ENCODE measurements at places on chromosomes 11 and 22.

GRCh38 chr11:119928047-119928446 is 199.0 kb upstream of the NECTIN1 start:
- DNase-seq, result no peak

- DNase-seq, result no peak
Observed at GRCh38 chr11:109894242-109894641, 198.9 kb upstream of the ZC3H12C start.

DNA sequence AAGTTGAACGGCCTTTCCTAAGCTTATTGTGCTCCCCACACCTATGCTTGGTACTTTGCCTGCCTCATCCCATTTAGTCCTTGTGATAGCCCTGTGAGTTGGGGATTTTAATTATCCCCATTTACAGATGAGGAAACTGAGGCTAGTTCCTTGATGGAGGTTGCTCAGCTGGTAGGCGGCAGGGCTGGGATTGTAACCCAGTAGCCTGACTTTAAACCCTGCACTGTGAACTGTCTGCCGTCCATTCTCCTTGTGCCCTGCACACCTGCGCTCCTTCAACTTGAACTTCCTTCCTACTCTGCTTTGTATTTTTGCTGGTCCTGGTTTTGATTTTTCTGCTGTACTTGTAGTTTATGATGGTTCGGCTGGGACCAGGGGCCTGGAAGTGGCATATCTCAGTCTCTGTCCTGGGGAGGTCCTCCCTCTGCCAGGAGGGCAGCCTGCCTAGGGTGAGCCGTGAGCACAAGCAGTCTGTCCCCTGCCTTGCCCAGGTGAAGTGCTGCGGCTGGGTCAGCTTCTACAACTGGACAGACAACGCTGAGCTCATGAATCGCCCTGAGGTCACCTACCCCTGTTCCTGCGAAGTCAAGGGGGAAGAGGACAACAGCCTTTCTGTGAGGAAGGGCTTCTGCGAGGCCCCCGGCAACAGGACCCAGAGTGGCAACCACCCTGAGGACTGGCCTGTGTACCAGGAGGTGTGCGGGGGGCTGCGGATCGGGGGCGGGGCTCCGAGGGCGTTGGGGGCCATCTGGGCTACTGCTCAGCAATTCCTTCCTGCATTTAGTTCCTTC is 52.4 kb downstream of the CD82 start:
- DNase-seq, result no peak

DNA sequence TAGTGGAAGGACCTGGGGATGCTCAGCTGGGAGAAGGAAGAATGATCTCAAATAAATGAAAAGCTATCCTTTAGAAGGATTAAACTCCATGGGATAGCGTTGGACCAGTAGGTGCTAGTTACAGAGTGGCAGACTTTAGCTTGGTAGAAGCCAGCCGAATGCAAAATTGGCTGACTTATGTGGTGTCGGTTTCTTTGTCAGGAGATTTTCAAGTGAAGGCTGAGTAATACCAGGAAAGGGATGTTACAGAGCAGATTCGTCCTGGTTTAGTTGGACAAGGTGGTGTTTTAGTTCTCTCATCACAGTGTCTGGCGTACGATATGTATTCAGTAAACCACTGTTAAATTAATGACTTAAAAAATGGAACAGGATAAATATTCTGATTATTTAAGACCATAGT is 26.0 kb downstream of the FDX1 start:
- DNase-seq, result no peak

- DNase-seq, result no peak
Observed at GRCh38 chr11:75966537-75967287, 151.7 kb downstream of the UVRAG start.

- no peak for DNase-seq
Observed at GRCh38 chr11:83175815-83176214, 17.7 kb upstream of the ANKRD42 start.

GRCh38 chr11:92865352-92865751 is 104.1 kb upstream of the MTNR1B start:
- DNase-seq, result no peak

- no peak for DNase-seq
Observed at GRCh38 chr11:926341-926916, 759 bp downstream of the AP2A2 start.

DNA sequence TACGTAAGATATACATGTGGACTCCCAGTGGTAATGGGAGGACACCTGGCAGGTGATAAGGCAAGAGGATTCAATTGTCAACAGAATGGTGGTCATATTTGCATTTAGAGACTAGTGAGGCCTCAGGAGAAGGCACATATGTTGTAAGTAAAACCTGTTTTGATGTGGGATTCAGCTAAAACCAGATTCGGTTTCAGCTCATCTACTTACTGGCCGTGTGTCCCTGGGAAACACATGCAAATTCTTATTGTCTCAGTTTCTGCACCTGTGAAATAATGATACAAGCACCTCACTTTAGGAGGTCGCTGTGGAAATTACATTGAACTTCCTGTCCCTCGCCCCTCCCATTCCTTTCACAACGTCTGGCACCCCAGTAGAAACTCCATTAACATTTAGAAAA is 78.9 kb upstream of the FIBIN start:
- DNase-seq, result no peak

DNA sequence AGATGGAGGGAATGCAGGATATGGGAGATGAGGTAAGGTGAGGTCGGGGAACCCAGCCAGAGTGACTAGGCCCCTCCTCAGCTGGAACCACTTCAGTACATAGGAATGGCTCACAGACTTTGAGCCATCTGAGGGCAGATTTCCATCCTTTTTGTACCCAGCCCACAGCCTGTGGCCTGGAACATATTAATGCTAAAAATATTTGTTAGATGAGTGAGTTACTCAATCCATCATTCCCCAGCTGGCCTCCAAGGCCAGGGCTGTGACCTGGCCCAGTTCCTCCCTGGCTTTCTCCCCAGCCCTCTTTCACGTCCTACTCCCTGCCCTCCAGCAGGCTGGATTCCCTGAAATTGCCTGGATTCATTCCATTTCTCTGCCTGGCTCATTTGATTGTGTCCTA is 57.2 kb upstream of the PRDM11 start:
- no peak for DNase-seq

DNA sequence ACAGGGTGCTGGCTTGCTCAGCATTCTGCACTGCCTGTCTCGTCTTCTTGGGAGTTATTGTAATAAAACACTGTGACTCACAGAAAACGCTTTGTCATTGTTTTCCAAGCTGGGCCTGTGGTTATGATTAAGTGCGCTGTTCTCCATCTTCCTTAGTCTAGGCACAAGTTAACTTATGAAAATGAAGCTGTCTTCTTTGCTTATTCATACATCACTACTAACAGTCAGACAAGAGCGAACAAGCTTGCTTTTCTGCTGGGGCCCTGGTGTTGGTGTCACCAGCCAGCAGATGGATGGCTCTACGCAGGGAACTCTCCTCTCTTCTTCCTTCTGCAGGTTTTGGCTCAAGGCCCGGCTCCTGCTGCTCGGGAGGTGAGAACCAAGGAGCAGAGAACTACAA is 380.1 kb upstream of the SYN3 start:
- DNase-seq, result no peak

- DNase-seq, result no peak
Observed at GRCh38 chr11:69010964-69011623, 2.0 kb downstream of the MRGPRF start.

- DNase-seq, result no peak
Observed at GRCh38 chr22:24188705-24189248, 7.5 kb downstream of the SUSD2 start.

DNA sequence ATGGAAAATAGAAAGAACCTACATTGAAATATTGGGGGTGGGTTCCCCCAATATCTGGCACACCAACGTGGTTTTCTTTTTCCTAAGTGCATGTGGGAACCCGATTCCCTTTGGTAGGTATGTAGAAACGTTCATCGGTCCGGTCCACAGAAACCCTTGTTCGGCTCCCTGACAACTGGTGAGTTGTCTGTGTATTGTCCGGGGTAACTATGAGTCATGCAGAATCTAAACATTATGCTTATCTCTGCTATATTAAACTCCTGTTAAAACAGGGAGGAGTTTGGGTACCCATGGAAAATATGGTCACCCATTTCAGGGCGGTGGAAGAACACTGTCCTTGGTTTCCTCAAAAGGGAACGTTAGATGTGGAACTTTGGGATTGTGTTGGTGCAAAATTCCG is 25.1 kb upstream of the ALDH3B2 start:
- DNase-seq, result no peak

DNA sequence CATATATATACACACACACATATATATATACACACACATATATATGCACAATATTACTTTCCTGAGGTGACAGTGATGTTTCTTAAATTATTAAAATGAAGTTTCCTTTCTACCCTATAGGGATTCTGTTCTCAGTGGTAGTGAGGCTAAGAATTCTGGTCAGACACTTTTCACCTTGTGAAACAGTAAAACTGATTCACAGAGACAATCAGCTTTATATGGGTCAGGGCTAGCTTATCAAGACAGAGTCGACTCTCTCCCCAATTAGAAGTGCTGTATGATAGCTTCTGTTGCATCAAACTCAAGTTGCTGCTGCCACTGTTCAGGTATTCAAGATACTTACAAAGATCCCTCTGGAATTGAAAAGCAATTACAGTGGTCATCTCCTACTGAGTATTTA is 68.4 kb downstream of the ZBTB44 start:
- DNase-seq, result no peak

DNA sequence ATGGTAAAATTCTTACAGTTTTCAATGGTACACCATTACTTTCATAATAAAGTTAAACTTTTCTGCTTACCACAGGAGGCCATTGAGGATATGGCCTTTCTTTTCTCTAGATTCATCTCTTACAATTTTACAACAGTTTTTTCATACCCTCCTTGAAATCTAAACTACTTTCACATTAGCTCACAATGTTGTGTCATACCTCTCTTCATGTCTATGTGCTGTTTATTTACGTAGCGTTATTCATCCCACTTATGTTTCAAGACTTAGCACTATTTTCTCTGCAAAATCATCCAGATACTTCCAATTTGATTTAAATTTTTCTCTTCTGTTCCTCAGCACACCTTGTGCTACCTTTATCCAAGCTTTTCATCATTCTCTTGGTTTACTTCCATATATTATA is 123.3 kb downstream of the METTL15 start:
- DNase-seq, result no peak

- DNase-seq, result no peak
Observed at GRCh38 chr11:45654231-45655011, 11.0 kb downstream of the CHST1 start.

- DNase-seq, result no peak
Observed at GRCh38 chr22:50320116-50320515, 6.7 kb downstream of the DENND6B start.

DNA sequence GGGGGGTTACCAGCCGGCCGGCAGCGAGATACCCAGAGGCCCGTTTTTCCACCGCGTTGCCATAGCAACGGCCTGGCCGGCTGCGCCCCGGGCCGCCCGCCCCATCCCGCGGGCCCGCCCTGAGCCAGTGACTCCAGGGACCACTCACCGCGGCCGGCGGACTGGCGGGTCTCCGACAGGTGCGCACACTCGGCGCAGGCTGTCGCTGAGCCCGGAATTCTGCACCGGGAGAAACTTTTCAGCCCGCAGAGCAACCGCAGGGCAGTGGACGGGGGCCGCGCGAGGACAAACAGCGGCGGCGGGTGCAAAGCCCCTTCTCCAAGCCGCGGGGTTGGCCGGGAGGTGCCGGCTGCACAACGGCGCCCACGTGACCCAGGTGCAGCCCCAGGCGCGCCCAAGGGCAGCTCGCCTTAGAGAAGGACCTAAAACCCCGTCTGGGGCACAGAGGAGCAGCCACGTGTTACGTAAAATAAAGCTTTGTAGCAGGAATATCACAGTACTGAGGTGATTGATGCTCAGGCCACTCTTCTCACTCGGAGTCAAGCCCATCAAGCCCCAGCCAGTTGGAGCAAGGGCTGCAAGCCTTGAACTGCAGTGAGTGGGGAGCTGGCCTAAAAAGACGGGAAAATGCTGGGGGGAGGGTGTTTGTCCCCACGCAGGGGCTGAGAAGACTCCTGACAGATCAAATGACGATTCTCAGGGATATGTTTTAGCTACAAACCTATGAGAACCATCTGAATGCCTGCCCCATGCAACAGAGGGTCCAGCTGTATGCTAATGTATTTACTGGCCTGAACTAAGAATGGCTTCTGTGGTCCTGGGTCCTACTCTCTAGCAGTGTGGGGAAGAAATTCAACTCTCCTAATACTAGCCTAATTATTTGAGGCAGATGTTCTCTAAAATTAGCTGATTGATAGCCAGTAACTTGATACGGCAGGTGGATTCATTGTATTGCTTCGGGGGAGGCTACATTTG is at the start of gene STK33:
Gene STK33, minus strand, starts transcription at position 294 of the 975 bp plus-strand sequence. CDS start 119,323 bp downstream, outside the sequence.
- DNase-seq, result no peak

DNA sequence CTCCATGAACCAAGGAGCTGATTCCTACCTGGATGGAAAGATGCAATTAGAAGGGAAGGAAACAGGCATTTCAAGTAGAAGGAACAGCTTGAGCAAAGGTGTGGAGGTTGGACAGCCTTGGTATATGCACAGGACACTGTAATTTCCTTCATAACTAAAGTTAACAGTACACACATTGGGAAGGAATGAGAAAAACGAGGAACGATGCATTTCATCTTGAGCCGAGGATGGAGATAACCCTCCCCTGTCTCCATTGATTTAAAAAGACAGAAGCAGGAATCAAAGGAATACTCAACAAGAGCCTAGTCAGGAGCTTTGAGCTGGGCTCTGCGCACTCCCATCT is 2.3 kb upstream of the PRG2 start:
- no peak for DNase-seq

- DNase-seq, result no peak
Observed at GRCh38 chr11:35138606-35138942, 397 bp upstream of the CD44 start.

DNA sequence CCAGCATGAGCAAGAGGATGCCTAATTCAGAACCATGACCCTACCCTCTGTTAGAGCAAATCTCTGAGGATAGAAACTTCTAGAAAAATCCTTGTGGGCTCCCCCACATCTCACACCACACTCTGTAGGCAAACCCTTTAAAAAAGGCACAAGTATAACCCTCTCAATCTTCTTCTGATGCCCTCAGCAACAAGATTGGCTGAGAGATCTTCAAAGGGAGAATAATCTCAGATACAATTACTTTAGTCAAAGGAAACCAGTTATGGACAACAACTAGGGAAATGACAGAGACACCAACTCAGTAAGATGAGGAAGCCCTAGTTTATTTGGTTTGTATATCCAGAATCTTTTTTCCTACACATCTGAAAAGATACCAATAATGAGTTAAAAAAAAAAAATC is 49.2 kb downstream of the LIF start:
- no peak for DNase-seq

DNA sequence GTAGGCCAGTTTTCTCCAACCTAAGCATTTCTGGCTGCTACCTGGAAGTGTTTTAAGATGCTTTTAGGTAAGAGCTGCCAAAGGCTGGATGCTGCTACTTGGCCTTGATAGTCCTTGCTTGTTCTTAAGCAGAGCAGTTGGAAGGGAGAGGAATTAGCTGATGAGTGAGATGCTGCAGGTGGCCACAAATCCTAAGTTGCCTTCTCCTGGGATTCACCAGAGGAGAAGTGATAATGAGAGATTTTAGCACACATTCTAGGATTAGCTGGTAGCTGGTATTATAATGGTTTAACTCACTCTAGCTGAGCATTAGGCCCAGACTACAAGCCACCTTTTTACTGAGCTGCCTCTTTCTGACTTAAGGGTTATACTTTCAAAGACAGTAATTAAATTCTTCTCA is 442.9 kb upstream of the RAG2 start:
- no peak for DNase-seq

- no peak for DNase-seq
Observed at GRCh38 chr11:69914286-69915150, 95.3 kb upstream of the FGF3 start.

GRCh38 chr11:117511931-117512539 is 184.4 kb downstream of the CEP164 start:
- no peak for DNase-seq

Data from effector CD4-positive, alpha-beta T cell (primary cell).